ENCODE measurements at places on chromosomes 7 and 10.

GRCh38 chr10:84166620-84167288, 6.8 kb upstream of the GPR15LG start:
- no peak for DNase-seq

GRCh38 chr7:1060315-1061072, 16.1 kb downstream of the GPR146 start:
- no peak for DNase-seq

GRCh38 chr10:28571265-28571664, 38.3 kb downstream of the WAC start:
- DNase-seq: no peak

DNA sequence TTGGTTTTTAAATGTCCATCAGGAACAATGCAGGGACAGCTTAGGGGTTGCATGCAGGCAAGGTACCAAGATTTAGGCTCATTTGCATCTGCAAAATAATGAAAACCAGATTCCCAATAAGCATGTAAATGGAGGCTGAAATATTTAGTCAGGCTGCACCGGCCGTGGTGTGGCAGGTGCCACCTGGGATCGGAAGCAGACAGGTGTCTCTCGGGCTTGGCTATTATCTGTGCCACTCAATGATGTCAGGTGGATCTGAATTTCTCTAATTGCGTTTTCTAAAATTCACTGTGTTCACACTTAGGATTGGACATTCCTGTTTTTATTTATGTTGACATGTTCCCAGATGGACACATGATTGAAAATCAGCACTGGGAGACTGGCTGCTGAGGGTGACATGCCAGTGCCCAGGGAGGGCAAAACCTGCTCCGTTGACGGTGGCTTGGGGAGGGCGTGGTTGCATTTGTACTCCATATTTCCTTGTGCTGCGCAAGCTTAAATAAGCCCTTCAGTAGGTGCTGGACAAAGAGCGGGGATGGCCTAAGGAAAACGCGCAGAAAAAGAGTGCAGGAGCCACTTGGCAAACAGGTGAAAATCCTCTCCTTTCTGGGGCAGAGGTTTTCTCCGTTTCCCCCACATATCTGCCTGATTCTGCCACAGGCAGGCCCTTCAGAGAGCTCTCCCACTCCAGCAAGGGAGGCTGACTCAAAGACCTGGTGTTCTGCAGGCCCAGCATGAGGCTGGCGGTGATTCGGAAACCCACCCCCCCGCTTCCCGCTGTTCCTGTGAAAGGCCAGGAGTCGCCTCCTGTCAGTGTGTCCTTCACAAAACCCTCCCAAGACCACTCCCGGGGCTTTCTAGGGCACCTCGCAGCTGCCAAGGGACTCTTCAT, 142.5 kb downstream of the WDR37 start:
- DNase-seq: no peak

GRCh38 chr7:33400214-33400538, 270.8 kb downstream of the BBS9 start:
- no peak for DNase-seq

- DNase-seq: no peak
Observed at GRCh38 chr7:123415625-123416024, 118.8 kb downstream of the IQUB start.

DNA sequence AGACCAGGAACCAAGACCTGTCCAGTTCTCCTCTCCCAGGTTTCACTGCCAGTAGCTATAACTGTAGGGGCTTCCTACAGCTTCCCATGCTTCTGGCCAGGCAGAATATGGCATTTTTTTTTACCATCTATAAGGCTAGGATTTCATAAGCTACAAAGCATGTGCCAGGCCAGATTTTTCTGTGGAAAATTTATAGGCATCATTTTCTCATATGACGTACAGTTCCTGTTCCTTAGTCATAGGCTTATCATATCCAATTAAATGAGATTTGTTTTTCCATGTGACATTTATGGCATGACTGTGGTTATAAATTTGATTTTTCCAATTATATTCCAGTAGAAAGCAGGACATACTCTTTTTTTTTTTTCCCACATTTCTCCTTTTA, 208.6 kb upstream of the NPY start:
- no peak for DNase-seq

DNA sequence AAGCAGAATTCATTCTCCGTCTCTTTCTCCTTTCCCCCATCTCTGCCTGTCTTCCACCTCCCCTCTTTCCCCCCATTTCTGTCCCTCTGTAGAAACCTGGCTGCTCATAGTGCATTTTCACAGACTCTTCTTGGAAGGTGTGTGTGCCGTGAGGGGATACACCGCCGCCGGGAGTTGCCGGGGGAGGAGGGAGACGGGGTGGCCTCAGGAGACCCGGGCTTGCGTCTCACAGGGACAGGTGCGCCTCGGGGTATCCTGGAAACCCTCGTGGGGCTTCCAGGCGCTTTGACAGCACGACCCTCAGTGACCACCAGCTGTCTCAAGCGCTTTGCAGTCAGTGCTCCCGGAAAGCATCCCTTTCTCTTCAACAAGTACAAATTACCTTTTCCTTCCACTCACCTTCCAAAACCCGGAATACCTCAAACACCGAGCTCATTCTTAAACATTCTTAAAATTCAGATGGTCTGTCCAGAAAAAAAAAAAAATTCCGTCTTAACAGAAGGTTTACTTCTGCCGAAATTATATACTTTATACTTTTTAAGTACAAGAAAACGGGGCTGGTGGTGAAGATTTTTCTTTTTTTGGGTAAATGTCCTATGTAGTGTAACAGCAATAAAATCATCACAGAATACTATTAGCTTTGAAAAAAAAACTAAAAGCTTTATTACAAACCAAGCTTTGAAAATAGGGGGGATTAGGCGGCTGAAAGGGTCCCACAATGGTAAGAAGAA, 8.2 kb downstream of the EMX2 start:
- no peak for DNase-seq

GRCh38 chr10:60417901-60418300, 28.2 kb upstream of the ANK3 start:
- no peak for DNase-seq

DNA sequence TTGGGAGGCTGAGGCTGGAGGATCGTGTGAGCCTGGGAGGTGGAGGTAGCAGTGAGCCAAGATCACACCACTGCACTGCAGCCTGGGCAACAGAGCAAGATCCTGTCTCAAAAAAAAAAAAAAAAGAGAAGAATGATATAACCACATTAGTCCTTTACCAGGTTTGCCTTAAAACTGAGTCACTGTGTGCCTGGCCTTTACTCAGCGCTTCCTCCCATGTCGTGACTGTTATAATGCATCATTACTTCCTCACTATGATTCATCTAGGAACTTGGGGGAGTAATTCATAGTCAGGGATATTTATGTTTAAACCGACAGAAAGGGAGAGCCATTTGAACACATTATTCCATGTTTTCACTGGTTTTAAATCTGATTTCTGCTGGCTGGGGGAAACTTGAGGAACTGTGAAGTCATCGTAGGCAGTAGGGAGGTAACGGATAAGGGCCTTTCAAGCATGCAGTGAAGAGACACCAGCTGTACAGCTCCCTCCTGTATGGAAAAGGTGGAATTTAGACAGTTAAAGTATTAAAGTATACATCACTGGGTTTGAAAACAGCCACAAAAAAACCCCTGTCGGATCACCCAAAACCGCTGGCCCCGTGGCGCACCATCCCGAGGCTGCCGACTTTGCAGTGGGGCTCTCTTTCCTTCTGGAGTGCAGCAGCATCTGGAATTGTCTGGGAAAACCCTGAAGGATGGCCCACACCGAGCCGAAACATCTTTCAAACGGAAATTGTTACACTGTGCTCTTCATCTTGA, 119.8 kb downstream of the NKX6-2 start:
- DNase-seq: no peak

- DNase-seq: no peak
Observed at GRCh38 chr10:96440361-96441292, 73.1 kb downstream of the TLL2 start.

- DNase-seq: no peak
Observed at GRCh38 chr7:45976485-45976856, 55.4 kb upstream of the IGFBP3 start.

GRCh38 chr10:93067443-93068365, 6.0 kb upstream of the CYP26A1 start:
- no peak for DNase-seq

DNA sequence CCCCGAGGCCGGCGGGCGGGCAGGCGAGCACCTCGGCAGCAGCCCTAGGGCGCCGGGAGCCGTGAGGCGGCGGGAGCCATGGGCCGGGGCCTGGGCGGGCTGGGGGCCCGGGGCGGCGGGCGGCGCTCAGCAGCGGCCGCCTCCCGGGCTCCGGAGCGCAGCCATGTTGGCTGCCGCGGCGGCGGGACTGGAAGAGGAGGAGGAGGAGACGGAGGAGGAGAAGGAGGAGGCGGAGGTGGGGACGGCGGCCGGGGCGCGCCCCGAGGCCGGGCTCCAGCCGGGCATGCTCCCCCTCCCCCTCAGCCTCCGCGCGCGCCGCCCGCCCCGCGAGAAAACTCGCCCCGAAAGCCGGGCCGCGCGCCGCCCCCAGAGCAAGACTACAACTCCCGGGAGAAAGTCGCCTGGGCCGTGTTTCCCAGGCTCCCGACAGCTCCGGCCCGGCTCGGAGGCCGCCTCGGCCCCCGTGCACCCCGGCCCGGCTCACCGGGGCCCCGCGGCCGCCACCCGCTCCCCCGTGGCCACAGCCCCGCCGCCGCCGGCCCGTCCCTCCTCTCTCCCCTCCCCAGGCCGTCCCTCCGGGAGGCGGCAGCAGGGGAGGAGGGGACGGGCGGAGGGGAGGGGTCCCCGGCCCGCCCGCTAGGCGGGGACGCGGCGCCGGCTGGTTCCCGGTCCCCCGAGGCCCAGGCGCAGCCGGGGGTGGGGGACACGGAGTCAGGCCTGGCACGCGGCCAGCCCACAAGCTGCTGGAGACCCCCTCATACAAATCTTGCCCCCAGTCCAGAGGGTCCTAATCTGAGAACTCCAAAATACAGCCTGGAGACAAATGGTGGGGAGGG, at the start of gene DLG5:
Gene DLG5 (minus strand): TSS at position 190 of the 836 bp plus-strand sequence. CDS start 235 bp downstream, outside the sequence.
- no peak for DNase-seq

- no peak for DNase-seq
Observed at GRCh38 chr10:75592791-75593643, 161.6 kb downstream of the LRMDA start.

DNA sequence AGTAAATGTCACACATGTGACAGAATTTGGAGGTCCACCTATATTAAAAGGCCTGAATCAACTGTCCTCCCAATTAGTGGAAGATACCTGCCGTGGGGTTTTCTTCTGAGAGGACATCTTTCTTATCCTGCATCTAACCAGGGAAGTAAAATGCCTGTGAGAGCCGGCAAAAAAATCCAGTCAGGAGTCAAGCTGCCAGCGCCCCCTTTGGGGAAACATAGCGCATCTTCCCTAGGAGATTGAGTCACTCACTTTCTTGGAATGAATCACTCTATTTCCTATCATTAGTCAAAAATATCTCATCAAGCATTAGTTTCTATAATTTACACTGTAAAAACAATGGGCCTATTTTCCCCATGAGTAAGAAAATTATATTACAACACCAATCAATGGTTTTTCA, 66.4 kb upstream of the ANK3 start:
- no peak for DNase-seq

GRCh38 chr7:48040944-48041652, 5.8 kb downstream of the C7orf57 start:
- no peak for DNase-seq

- no peak for DNase-seq
Observed at GRCh38 chr10:18561861-18562551, 89.4 kb downstream of the NSUN6 start.

DNA sequence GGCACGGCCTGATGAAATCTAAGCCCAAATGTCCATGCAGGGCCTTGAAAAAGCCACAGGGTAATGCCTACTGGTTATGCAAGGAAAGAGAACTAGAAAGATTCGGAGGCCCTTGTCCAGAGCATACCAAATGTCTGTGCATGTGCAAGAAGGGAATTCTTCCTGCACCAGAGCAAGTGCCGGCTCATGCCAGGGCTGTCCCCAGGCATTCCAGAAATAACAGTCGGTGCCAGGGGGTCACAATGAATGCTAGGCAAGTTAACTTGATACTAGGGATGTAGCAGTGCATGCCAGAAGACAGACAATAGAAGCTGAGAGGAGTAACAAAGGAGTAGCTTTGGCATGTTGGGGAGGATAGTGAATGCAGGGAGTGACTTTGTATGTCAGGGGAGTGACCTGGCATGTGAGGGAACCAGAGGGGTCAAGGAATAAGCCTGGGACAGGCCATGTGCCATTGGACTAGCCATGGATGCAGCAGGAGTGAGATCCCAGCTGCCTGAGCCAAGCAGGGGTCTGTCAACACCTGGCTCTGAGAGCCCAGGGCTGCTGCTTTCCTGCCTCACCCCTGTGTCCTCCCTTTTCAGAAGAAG, 119.5 kb upstream of the UNC5B start:
- DNase-seq: no peak

- no peak for DNase-seq
Observed at GRCh38 chr7:151371266-151371665, 29.7 kb downstream of the NUB1 start.

DNA sequence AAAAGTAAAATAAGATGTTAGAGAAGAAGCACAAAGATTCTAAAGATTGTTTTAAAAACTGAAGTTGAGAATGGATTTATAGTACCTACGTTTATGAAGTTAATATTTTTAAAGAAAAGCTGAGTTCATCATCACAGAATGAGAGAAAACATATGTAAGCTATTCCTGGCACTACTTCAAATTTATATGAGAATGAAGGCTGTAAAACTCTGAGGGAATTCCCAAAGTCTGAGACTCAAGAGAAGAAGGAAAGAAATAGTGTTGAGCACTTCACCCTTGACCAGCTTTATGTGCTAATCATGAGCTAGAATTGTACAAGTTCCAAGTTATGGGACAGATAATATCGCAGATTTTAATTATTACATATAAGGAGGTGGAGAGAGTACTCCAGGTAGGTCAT, 323.7 kb upstream of the GNAI1 start:
- DNase-seq: no peak

GRCh38 chr10:125565046-125565445, 117.9 kb downstream of the TEX36 start:
- DNase-seq: no peak

- no peak for DNase-seq
Observed at GRCh38 chr10:72152286-72152685, 63.5 kb upstream of the ANAPC16 start.

DNA sequence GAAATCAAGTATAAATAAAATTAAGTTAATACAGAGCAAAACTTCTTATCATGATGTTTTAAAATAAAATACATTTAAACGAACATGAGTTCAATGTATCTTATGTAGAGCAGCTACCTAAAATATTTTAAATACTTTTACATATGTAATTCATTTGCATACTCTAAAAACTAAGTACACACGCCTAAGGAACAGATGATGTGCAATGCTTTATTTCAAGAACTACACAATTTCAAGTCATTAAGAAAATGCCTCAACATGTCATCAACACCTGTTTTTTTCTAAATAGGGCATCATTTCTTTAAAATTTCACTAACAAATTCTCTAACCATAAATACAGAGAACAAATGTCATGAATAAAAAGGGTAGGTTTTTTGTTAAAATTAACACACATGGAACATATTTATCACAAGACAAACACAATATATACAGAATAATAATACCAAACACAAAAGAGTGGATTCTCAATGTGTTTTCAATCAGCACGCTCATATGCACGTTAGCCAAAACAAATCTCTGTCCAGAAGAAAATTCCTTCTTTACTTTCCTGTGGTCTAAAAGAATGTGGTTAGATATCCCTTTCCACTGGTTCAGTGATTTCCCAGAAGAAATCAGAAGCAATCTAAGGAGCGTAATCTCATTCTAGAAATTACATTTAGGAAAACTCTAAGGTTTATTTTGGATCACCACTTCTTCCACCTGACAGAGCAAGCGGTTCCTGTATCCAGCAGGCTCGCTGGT, 73.0 kb upstream of the PFKP start:
- no peak for DNase-seq

GRCh38 chr10:70192326-70192968, 22.1 kb upstream of the SAR1A start:
- no peak for DNase-seq
